ENCODE measurements at places on chromosomes 2 and 18.

GRCh38 chr18:74857901-74858300 is 260.2 kb downstream of the ZNF407 start:
- no peak for DNase-seq

GRCh38 chr2:218671097-218671653 is 627 bp downstream of the RNF25 start:
- DNase-seq: no peak

DNA sequence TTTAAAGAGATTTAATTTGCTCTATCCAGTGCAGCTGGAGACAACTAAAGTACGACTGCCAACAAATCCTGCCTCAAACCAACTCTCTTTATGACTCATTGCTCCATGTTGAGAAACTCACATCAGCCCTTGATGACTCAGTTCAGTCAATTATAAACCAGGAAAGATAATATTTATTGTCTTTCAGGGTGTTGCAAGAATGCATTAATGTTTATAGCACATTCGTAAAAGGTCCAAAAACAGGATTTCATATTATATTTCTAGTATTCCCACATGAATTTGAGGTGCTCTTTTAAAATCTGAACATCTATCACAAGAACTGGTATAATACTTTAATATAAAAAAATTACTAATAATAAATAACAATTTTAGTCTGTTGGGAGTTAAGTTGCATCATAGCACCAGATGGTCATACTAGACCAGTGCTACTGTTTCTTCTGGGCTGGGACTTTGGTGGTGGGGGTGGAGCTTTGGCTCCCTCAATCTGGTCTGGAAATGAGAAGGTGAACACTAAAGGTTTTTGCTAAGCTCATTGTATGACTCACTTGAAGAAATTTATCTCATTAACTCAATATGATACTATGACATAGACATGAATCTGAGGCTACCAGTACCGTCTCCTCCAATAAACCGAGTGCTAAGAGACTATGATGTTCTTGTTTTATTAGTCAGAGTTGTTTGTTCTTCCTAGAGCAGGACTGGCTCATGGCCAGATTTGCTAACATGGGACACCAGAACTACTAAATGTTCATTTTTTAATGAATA is 26.6 kb upstream of the MAP3K20 start:
- DNase-seq: peak; percentile 35

GRCh38 chr2:198957181-198957580 is 500.6 kb downstream of the SATB2 start:
- no peak for DNase-seq

- no peak for DNase-seq
Observed at GRCh38 chr2:68660658-68661057, 17.3 kb downstream of the PROKR1 start.
